Glomerular endothelial cell (primary cell): ENCODE measurements at places on chromosomes 16 and 17.

DNA sequence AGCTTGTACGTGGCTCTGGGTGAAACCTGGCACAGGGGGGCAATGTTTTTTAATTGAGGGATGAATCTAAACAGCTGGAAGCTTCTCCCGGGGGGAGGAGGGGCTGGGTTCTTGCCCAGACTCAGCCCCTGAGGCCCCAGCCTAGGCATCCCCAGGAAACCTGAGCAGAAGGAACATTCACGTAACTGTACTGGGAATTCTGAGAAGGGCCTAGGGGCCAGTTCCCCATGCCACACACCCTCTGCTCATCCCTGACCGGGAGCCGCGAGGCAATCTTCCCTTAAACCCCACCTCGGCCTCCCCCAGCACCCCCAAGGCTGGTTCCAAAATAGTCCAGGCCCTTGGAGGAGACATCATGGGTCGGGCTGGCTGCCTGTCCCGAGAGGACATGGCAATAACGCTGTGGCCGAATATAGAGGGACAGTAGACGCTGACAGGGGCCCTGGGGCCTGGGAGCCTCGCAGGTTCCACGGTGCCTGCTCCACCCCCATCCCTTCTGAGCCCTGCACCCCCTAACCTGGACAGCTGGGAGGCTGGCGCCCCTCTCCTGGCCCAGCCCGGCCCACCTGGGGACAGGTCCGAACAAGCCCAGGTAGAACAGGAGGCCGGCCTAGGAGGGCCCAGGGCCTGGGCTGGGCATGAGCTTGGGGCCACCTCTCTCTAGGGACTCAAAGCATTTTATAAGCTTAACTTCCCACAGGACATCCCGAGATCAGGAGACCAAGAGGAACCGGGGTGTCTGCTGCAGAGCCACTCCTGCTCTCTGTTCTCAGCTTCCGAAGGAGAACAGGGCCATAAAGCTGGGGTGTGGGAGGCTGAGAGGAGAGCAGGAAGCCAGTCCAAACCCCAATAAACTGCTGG is 83.2 kb upstream of the TOB1 start:
- no peak for DNase-seq

DNA sequence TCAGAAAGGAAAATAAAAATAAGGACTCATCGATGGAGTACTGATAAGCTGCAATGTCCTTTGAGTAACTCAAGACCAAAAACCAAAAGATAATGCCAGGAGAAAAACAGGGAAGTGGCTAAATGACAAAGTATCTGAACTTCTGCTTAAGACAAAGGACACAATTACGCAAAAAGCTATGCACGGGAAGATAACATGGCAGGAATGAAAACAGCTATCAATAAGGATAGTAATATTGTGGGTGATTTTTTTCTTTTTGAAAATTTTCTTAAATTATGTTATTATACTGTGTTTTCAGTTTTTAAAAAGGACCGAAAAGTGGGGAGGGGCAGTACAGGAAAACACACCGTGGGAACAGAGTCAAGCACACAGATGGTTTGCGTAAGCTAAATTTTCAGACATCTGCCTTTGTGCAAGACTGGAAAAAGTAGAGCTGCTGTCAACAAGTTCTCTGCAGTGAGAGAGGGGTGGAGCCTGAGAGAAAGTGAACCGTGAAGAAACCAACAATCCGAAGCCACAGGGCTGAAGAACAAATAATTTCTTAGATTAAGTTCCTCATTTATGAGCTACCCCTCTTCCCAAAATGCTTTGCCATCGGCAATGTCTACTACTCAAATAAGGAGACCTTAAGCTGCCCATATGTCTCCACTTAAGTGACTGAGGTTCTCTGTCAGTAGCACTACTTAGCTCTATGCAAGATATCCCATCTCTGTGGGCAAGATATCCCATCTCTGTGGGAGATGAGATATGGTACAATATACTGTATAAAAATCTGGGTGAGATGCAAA is 99.9 kb upstream of the CORO6 start:
- no peak for DNase-seq

DNA sequence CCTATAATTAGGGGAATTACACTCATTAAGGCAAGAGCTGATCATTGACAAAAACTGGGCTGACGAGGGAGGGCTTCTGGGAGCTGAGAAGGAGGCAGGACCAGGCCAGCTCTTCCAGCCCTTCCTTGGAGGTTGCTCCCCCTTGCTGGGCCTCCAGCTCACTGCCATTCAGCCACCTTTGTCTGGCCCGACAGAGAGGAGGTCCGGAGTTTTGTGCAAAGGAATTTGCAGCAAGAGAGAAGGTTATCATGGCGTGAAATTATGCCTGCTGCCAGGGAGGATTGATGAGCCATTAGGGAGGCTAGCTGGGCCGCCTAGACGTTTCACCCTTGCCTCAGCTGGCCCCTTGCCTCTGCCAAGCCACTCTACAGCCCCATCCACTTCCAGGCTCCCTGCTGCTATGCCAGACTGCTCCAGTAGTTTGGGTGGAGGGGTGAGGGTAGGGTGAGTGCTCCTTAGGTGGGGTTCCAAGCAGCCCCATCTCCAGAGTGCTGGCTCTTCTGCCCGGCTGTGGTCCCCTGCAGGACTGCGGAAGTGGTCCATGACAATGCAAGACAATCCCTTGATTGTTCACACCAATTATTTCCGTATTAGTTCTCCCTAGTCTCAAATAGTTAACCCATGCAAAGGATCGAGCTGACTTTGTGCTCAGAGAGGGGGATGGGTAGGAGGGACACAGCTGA is 17.1 kb upstream of the PHF12 start:
- no peak for DNase-seq

DNA sequence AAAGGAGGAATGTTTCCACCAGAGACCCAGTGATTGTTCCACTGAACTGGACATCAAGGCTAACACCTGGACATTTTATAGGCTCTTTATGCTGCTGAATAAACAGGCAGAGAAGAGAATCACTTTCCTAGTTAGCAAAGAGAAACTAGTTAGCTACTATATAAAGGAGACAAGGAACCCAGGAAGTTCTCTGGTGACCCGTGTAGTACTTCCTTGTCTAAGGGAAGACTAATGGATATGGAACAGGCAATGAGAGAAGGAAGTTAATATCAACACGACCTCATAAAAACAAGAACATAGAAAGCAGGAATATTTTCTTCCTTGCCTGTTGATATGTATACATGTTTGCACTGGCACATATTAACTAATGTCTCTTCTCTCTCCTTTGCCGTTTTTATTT is 30.8 kb upstream of the RPL38 start:
- DNase-seq = no peak

- DNase-seq = no peak
Observed at GRCh38 chr17:607361-608147, 107.1 kb downstream of the VPS53 start.

- DNase-seq = no peak
Observed at GRCh38 chr17:5770441-5771270, 186.3 kb upstream of the NLRP1 start.

DNA sequence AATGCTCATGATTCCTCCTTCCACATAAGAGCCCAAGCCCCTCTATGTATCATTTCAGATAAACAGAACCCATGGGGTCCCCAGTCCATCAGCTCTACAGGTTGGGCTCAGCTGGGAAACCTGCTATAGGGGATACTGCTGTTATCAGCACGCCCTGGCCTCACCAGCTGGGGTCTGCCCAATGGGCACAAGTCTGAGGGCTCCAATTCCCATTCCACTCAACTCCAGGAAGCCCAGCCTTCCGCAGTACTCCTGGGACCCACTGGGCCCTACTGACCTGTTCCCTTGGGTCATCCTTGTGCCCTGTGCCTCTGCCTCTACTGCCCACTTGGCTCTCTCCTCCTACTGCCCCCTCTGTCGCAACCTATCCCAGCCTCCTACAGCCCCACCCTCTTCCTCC is 16.2 kb upstream of the XYLT2 start:
- DNase-seq = no peak

GRCh38 chr17:40290629-40291280 is 3.1 kb downstream of the CDC6 start:
- no peak for DNase-seq

- no peak for DNase-seq
Observed at GRCh38 chr16:14026572-14027285, 44.4 kb upstream of the MRTFB start.

- DNase-seq = peak; percentile 22
Observed at GRCh38 chr16:83420206-83420760, 387.5 kb upstream of the HSBP1 start.

- DNase-seq = no peak
Observed at GRCh38 chr16:26614237-26614841, 452.4 kb upstream of the C16orf82 start.

DNA sequence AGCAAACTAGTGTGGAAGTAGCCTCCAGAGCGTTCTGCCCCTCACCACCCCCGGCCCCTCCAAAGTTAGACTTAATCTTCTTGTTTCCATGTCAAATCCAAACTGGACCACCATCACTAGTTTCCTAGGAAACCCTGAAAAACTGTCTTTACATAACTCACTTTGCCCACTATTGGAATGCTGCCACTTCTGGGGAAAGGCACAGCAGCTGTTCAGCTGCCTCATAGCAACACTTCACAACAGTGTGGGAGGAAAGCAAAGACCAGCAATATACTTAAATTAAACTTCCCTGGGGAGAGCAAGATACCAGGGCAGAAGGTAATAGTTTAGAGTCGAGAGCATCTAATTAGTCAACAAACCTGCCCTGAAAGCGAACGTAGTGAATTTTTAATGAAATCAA is 452.2 kb downstream of the KCNJ2 start:
- no peak for DNase-seq

DNA sequence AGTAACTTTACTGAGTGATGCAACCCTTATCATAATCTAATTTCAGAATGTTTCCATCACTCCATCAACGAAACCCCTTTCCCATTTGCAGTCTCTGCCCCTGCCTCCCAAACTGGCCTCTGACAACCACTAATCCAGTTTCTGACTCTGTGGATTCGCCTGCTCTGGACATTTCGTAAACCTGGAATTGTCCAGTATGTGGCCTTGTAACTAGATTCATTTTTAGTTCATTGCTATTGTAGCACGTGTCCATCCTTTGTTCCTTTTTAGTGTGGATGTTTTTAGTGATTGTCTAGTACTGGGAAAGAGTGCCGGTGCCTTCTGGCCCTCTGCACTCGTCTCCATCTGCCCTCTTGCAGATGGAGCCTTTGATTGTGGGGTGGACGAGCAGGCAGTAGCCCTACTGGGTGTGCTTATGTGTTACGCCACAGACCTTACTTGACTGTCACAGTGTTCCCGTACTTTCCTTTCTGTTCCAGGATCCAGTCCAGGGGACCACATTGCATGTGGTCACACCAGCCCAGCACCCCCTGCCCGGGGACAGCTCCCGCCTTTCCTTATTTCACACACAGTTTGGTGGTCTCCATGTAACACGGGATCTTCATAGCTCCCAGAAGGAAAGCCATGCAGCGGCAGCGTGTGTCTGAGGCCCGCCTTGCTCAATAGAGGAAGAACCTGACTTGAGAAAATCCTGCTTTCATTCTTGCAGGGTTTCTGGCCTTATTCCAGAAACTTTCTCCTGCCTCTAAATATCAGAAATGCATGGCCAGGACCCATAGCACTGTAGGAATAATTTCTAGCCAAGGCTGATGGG is 8.8 kb downstream of the KIAA0513 start:
- DNase-seq = no peak

- no peak for DNase-seq
Observed at GRCh38 chr17:2688351-2689342, 22.9 kb downstream of the CLUH start.

- no peak for DNase-seq
Observed at GRCh38 chr17:73768691-73769090, 124.4 kb upstream of the SDK2 start.

DNA sequence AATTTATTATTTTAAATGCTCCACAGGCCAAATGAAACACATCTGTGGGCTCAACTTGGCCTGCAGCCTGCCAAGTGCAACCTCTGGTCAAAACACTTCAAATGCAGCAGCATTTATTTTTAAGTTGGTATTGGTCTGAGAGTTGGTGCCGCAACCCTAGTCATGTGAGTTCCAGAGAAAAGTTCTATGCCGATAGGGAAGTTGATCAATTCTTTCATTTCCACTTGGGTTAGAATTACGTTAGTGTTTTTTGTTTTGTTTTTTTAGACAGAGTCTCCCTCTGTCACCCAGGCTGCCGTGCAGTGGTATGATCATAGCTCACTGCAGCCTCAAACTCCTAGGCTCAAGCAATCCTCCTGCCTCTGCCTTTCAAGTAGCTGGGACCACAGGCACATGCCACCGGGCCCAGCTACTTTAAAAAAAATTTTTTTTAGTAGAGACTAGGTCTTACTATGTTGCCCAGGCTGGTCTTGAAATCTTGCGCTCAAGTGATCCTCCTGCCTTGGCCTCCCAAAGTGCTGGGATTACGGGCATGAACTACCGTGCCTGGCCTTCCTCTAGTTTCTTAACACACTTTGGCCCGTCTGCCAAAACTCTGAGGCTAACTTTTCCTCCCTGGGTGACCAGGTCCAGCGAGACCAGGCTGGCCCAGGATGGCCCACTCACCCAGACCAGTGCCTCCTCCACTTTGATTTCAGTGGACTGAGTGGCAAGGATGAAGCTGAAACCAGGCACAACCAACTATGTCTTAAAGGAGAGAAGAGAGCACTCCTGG is 221.1 kb downstream of the MRTFB start:
- no peak for DNase-seq

GRCh38 chr17:19381741-19382444 is 3.6 kb downstream of the MAPK7 start:
- DNase-seq = no peak

- no peak for DNase-seq
Observed at GRCh38 chr16:49440156-49441065, 66.8 kb downstream of the C16orf78 start.

GRCh38 chr16:63289834-63290460 is 1253.7 kb upstream of the CDH8 start:
- no peak for DNase-seq

- DNase-seq = no peak
Observed at GRCh38 chr16:74302341-74302740, 5.7 kb downstream of the PSMD7 start.

- DNase-seq = no peak
Observed at GRCh38 chr16:72977127-72977526, 70.8 kb downstream of the ZFHX3 start.

DNA sequence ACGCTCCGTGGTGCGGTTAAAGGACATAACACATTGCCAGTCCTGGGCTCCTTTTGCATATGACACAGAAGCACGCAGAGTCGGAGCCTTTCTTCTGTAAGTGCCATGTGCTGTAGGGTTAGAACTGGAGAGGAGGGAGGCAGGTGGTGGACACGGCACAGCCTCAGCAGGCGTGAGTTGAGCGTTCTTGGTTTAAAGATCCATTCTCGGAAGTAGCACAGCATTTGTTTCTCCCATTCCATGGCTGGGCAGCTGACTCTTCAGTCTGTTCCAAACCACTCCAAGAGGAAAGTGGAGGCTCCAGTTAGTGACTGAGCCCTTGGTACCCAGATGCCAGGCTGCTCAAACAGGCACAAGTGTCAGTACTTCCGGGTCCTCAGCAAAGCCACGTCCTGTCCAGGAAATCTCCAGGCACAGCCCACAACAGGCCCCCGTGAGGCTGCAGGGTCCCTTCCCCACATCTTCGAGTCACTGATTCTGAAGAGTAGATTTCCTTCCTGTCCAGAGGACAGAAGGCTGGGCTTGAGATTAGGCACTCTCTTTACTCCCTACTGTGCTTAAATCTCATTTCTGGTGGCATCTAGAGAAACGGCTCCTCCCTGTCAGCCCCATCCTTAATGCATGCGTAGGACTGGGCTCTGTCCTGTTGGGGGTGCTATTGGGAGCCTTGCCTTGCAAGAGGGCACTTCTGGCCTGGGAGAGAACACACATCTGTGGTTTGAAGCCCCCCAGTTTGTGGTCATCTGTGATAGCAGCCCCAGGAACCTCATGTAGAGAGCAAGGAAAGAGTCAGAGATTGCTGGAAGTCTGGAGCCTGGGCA is 39.6 kb upstream of the NAT9 start:
- DNase-seq = no peak

GRCh38 chr17:514584-514983 is 162.0 kb upstream of the RPH3AL start:
- no peak for DNase-seq
